ENCODE measurements at places on chromosomes 3 and 15.

- DNase-seq: no peak
These were observed 29.6 kb downstream of the MSL2 start for GRCh38 chr3:136166507-136166906.

GRCh38 chr3:126050626-126051025 is 33.3 kb downstream of the SLC41A3 start:
- DNase-seq: no peak

DNA sequence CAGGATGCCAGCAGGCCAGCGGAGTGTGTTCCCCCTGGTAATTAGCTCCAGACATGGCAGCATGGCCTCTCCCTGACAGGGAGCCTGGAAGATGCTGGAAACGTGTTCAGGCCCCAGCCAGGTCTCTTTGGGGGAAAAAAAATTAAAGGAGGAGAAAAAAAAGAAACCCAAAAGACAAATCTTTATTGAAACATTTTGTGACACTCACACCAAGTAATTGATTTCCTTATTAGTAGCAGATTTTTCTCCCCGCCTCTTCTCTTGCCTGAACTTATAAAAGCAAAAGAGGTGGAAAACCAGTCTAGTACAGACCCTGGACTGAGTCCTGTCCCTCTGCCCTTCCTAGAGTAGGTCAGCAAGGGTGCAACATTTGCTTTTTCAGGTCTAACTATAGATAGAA is 42.7 kb upstream of the SMAD6 start:
- DNase-seq: no peak

DNA sequence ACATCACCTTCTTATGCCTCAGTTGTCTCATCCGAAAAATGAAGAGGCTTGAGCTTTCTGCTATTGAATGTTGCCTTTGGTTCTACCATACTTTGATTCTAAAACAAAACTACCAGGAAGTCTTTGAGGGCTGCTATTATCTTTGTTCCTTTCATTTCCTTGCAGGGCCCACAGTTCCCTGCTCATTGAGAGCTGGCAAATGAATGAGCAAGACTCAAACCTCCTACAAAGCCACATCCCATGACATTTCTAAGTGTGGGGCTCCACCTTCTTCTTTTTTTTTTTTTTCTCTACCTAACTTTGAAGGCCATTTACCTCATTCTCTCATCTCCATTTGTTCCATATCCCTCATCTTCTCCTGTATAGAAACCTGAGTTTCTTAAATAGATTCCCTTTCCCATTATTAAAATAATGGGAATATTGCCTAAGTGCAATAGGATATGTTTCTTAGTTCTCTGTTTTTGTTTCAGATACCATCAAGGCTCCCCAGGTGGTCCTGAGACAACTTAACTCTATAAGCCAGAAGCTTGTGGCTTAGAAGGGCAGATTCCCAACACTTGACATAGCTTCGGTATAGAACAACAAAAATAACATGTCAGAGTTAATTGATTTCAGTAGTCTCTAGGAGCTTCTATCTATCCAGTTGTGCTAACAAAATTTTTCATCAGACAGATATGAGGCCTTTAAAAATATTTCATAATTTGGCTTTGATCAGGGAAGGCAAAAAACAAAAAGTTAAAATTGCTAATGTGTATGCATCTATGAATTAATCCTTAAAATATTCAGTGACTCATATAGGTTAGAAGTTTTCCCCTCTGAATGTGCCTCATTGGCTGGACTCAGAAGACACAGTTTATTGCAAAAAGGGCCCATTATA is 951.6 kb downstream of the TUSC7 start:
- DNase-seq: no peak

DNA sequence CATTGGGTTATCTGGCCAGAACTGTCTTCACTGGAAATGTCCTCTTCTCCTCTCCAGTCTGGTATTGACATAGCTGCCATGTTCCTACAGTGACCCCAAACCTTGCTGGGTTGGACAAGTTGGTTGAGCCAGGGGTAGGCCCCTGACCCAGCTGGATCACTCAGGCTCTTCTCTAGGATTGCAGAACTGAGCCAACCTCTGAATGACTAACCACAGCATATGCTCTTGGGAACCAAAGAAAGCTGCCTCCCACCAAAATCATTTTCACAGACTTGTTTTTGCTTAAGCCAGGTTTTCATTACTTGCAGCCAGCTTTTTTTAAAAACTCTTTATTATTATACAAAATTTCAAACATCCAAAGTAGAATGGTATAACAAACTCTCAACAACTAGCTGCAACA is 41.4 kb downstream of the FSIP1 start:
- no peak for DNase-seq

DNA sequence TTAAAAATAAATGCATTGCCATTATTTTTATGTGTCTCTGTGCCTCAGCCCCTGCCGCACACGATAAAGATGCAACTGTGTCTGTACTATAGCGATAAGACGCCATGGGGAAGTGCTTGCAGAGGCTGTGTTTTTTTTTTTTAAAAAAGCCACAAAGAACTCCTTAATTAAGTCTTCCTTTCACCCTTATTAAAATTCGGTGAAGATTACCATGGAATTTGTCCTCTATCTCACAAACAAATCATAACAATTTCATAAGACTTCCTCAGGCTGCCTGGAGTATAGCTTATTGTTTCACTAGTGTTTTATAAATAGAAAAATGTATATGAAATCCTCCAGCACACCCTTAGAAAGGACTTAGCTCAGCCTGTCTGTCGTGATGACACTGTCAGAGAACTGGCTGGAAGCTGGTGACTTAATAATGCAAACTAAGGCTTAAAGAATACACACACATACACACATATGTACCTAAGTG is 374.8 kb upstream of the SLCO3A1 start:
- DNase-seq: no peak

GRCh38 chr3:102181175-102181920 is 253.5 kb upstream of the ZPLD1 start:
- DNase-seq: no peak

- DNase-seq: no peak
These were observed 47.4 kb upstream of the TPM1 start for GRCh38 chr15:62994975-62995681.

GRCh38 chr3:80688814-80689213 is 921.0 kb upstream of the ROBO1 start:
- peak; percentile 54 for DNase-seq

GRCh38 chr3:66390013-66390412 is 110.8 kb downstream of the LRIG1 start:
- no peak for DNase-seq

GRCh38 chr3:128753715-128754114 is 27.7 kb downstream of the RAB7A start:
- DNase-seq: no peak

DNA sequence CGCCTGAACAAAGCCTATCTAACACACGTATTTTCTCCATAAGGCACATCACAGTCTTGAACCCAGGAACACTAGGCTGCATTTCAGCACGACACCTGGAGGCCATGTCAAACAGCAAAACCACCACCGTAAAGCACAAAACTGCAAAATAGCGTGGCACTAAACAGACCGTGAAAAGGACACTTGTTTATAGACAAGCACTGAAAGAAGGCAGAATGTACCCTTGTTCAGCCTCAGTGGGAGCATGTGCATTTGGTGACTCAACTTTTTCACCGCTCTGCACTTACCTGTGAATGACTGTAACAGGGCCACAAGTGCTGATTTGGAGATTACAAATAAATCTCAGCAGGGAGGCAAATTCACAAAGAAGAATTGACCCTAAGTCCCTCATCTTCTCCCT is 80.8 kb downstream of the ISG20 start:
- no peak for DNase-seq

- DNase-seq: no peak
These were observed 56.9 kb downstream of the CD200R1L start for GRCh38 chr3:112789787-112790186.

Data from Kasumi-1 (cell line).